ENCODE measurements at places on chromosomes 1 and 21.

- DNase-seq: no peak
Measured at GRCh38 chr1:19754482-19754881, 45.2 kb downstream of the TMCO4 start.

DNA sequence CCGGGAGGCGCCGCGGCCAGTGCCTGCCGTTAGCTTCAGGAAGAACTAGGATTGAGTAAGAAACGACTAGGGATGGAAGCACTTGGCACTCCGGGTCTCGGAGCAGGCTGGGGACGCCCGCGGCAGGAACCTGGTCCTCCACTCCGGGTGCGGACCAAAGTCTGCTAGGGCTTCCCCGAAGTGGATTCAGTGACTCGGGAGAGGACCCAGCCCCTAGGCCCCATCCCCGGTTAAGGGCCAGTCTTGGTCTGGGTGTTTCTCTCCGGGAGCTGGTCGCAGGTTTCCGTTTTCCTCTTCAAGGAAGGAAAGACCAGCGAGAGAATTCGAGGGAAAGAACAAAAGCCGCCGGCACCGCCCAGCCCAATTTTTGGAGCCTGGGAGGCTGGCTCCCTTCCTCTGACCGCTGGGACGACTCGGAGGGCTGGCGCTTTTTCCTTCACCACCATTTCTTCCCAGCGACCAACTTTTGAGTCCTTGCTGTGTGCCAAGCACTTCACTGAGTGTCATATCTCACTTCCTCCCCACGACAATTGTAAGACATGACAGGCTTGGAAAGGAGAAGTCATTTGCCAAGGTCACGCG lies 16.8 kb upstream of the STMN1 start:
- no peak for DNase-seq

DNA sequence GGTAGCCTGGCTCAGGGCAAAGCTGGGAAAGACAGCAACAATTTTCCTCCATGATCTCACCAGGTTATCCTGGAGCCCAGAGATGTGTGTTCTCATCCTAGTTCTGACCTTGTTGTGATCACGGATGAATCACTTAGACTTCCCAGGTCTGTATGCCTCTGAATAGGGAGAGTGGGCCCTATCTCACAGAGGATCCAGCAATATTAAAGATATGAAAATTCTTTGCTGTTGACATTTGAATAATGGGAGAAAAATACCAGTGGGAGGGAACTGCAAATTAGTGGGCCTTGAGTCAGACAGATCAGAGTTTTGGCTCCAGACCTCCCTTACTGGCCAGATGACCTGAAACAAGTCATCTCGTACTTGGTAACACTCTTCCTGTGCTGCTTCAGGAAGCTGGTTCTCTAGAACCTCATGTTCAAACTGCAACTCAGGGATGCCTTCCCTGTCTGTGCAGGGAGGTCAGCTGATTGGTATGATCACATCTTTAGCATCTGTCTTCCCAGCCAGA lies 32.8 kb upstream of the RNF19B start:
- no peak for DNase-seq

- DNase-seq: no peak
Measured at GRCh38 chr1:28893403-28894102, 20.8 kb upstream of the EPB41 start.

DNA sequence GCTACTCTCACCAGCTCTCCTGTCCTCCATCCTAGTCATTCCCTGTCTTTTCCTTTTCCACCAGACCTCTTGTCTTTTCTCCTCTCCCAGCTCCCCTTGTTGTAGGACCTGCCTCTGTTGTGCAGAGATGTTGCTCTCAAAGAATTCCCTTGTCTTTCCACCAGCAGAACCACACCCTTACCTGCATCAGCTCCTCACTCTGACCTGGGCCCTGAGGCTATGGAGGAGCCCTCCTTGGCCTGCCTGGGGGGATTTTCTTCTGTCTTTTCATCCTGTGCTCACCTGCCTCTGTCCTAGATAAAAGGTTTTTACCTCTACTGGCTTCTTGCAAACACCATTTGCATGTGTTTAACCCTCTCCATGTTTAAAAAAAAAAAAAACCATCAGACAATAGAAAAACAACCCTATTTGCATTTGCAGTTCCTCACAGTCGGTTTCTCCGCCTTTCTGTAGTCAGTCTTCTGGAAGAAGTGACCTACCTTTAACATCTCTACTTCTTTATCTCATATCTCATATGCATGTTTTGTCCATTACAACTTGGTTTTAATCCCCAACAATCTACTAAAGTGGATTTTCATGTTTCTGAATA lies 12.1 kb downstream of the FCRL5 start:
- no peak for DNase-seq

DNA sequence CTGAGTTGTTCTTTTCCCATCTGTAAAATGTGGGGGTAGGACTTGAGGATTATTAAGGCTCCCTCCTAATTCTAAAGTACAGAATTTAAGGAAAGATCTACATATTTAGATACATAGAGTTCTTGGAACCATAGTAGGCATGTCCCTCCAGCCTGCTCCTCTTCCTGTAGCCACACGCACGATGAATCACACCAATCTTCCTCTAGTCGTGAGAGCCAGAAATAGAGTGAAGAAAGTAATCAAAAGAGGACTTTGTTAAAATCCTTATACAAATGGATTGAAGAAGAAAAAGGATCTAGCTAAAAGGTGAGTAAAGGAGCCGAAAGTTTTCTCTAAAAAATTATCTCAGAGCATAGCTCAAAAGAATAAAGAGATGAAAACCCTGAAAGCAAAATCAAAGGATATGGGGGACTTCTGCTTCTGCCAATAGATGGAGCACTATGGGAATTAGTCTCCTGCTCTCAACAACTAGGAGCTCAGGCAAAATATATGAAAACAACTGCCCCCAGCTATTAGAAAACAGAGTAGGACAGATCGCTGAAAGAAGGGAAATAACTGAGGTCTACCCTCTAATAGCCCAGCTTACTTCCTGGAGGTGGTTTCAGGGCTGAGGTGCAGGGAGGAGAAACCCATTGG lies 8.5 kb downstream of the C1orf141 start:
- DNase-seq: no peak

DNA sequence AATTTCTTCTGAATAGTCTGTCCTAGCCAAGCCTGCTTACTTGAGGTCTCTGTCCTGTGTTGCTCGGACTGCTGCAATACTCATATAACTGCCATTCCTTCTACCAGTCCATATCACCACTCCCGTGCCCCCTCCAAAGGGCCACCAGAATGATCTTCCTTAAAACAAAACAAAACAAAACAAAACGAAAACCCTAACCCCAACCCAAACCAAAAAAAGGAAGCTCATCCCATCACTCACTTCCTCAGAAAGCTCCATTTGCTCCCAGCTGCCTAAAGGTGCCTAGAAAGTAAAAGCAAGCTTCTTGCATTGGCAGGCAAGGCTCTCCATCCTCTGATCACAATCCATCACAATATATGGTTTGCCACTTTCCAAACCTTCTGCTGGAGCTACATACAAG lies 20.3 kb downstream of the USP24 start:
- DNase-seq: no peak

GRCh38 chr1:40185951-40186864 lies 25.0 kb downstream of the RLF start:
- DNase-seq: peak; percentile 17

DNA sequence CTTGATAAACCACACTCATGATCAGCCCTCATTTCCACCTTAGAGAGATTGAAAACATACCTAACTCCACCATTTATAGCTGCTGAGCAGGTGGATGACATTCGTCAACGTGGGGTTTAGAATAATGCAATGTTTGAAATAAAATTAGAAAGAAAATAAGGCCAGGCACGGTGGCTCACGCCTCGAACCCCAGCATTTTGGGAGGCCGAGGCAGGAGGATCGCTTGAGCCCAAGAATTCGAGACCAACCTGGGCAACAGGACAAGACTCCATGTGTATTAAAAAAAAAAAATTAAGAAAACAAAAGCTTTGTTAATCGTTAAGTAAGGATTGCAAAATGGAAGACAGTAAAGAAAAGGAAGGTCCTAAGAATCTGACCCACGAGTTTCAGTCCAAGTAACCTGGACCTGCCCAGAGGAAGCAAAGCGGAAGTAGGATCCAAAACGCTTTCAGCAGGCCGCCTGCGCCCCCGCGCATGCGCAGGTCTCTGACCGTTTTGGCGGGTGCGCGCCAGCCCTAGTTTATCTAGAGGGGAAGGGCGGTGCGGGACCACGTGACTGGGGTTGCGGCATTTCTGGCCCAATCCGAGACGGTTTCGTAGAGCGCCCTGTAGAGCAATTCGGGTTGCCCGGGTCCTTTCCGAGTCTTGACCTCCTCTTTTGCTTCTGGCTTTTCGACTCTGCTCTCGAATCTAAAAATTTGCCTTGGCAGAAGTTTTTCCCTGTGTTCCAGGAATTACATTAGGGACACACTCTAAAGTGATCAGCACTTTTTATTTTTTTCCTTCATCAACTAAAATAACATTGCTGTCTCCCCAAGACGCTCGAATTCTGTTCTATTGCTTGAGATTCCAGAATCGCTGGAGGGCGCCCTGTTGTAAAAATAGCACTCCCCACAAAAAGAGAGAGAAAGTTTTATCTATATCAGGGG lies 22.5 kb downstream of the ANP32E start:
- DNase-seq: peak; percentile 94

DNA sequence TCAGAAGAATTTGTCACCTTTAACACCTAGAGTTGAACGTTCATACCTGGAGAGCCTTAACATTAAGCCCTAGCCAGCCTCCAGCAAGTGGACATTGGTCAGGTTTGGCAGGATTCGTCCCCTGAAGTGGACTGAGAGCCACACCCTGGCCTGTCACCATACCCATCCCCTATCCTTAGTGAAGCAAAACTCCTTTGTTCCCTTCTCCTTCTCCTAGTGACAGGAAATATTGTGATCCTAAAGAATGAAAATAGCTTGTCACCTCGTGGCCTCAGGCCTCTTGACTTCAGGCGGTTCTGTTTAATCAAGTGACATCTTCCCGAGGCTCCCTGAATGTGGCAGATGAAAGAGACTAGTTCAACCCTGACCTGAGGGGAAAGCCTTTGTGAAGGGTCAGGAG lies 52.3 kb downstream of the UBE4B start:
- DNase-seq: no peak

DNA sequence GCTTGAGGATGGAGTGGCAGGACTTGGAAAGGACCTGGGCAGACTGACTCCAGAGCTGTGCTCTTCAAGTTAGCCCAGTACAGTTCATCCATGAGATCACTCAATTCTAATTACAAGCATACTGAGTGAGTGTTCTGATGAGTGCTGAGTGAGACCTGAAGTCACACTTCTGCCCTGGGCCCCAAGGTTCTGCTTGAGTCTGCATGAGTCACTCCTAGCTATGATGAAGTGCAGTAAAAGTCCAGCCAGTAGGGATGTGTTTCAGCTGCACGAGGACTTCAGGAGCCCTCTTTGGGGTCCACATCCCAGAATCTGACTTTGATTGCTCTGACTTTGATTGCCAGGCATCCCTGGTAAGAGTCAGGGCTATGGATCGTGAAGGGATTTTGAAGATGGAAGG lies 35.8 kb downstream of the PLEKHA6 start:
- no peak for DNase-seq

DNA sequence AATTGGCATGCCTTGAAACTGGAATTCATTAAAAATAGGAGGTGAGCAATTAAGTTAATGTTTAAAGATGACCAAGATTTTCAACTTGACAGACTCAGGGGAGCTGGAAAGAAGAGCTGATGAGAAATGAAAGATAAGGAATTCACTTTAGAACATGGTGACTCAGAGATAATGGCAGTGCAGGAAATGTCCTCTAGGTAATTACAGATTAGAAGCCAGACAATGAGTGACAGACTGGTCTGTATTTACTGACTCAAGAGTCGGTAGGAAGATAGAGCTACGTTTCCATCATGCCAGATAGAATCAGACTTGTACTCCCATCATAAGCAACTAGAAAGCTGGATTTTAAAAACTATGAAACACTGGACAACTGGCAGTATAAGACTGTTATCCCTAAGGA lies 151.6 kb downstream of the AJAP1 start:
- DNase-seq: no peak

- no peak for DNase-seq
Measured at GRCh38 chr1:17277511-17278159, 28.7 kb downstream of the PADI3 start.

GRCh38 chr1:149849111-149849946 lies 50.0 kb upstream of the BOLA1 start:
- DNase-seq: no peak

DNA sequence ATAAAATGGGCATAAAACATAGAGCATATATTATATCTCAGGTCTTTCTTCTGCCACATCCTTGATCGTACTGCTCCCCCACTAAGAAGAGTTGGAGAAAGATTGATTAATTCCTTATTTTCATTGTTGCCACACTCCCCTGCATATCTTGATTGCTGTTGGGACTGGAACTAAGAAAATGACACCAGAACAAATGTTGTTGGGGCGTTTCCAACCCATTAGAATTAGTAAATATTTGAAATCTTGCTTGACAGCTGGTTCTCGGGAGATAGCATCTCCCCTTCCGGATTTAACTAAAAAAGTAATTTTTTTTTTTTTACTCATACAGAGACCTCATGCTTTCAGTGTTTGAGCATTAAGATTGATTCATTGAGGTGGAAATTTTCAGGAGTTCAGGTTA lies 493.0 kb upstream of the PLXNA2 start:
- no peak for DNase-seq

DNA sequence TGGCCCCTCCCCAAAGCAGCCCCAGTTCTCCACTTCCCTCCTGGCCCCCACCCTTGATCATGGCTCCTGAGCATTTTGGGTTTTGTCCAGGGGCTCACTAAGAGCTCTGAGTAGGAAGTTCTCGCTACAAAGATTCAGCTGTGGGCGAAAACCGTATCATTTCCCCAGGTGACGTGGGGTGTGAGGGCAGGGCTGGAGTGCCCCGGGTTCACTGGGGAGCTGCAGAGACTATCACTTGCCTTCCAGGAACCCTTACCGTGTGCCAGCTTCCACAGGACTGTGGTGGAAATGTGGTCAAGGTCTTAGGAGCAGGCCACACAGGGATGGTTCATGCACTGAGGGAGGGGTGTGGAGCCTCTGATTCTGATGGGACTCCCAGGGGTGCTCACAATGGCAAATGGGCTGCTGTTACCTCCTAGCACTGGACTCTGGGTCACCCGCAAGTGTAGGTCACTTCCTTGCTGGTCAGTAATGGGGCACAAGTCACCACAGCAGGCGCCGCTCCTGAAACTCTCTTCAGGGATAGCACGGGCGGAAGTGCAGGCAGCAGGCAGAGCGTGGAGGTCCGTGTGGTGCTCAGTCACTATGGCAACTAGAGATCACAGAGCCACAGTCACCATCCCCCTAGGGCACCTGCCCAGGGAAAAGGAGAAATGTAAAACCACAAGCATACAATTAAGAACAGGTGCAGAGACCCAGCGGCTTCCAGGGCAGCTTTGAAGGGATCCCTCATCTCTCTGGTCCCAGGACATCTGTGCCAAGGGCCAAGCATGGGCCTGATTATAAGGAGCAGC lies 35.4 kb downstream of the RSPH1 start:
- no peak for DNase-seq

DNA sequence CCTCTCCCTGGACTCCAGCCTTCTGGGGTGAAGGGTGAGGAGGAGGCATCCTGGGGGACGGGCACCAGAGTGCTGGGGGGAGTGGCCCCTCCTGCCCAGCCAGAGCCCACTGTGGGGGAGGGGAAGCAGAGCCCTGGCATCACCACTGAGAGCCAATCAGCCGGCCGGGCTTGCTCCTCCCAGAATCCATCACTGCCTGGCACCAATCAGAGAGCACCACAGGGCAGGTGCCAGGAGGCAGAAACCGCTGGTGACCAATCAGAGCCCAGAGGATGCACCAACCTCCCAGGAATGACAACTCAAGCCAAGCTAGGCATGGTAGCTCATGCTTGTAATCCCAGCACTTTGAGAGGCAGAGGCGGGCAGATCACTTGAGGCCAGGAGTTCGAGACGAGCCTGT lies 27.9 kb downstream of the CASZ1 start:
- no peak for DNase-seq
